Dermis lymphatic vessel endothelial cell (primary cell): ENCODE measurements at places on chromosomes 13 and 19. TPM values are rescaled to one million over a fixed set of nuclear protein-coding genes. Genes with fewer than 3 reads are reported as not detected.

The FGF22 gene
- 0.09 and 0.11 TPM in 2 replicates for total RNA-seq

The PTBP1 gene
- 118 and 139 TPM in 2 replicates for total RNA-seq

The FGF14 gene
- total RNA-seq, result 0.34 and 0.87 TPM in 2 replicates

The NMRK2 gene
- total RNA-seq, result not detected in 2 replicates

The ZNF628 gene
- 0.43 and 0.76 TPM in 2 replicates for total RNA-seq

The ZNF460 gene
- total RNA-seq, result 46.2 and 64.4 TPM in 2 replicates

The SIGLEC12 gene
- not detected in 2 replicates for total RNA-seq

The ACP7 gene
- total RNA-seq, result under 0.01 TPM in 1 of 2 replicates, not detected in the other
